ENCODE measurements at places on chromosomes 2 and 18.

GRCh38 chr2:187500585-187501359, 52.7 kb upstream of the CALCRL start:
- no peak for DNase-seq

GRCh38 chr2:207891086-207891844, 121.6 kb upstream of the FZD5 start:
- no peak for DNase-seq

- DNase-seq = no peak
Measured at GRCh38 chr2:138432971-138433370, 68.6 kb upstream of the SPOPL start.

- DNase-seq = no peak
Measured at GRCh38 chr2:204251158-204251997, 293.9 kb upstream of the PARD3B start.

DNA sequence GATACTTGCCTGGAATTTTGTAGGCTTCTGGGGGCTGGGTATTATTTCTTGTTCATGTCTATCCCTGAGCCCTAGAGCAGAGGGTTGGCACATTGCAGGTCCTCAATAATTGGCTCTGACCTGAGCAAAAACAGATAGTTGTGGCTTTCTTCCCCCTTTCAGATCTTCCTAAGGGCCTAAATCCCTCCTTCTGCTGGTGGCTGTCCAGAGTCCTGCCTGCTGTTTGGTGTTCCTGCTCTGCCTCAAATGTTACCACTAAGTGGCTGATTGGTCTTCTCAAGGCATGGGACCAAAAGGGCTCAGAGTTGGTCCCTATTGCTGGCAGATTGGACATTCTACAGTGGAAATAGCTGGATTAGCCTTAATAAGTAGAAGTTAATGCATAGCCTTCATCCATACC, 1.1 kb upstream of the CRYGB start:
- no peak for DNase-seq

DNA sequence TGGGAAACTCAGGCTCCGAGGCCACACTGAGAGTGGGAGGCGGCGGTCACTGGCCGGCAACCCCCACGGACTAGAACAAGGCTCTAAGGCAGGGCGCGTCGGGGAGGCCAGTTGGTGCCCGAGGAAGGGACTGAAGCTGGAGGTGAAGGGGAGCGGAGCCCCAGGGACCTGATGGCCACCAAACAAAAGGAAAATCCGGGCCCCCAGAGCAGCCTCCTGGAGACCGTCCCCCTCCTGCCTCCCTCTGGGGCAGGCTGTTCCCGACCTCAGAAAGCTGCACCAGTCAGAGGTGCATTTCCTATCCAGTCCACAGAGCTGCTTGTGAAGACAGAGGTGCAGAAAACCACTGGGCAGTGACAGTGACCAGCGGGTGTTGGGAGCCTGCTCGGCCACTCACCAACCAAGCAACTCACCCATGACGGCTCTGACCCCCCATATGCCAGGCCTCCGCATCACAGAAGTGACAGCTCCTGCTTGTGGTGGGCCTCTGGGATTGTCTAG, 172.7 kb downstream of the TWIST2 start:
- no peak for DNase-seq

Measured in HFF-Myc (cell line).